ENCODE measurements at places on chromosomes 7 and 10. TPM values are rescaled to one million over a fixed set of nuclear protein-coding genes. Genes with fewer than 3 reads are reported as not detected.

MUC12 gene
- not detected for total RNA-seq

FOXP2 gene
- total RNA-seq = not detected

DNA sequence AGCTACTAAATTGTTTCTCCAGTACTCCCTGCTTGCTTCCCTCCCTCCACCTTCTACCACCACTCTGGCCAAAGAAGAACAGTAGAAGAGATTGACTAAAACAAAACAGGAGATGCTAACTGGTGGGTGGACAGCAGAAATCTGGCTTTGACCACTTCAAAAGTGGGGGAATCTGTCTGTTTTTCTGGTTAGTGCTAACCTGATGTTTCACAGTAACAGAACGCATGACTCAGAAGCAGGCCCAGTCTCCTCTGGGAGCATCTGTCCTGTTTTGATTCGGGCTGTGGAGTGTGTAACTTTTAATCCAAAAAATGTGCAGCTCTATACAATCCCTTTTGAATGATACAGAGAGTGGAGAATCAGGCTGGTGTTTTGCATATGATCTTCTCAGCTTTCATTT lies 32.7 kb upstream of the ZNF438 start:
- no peak for DNase-seq

DNA sequence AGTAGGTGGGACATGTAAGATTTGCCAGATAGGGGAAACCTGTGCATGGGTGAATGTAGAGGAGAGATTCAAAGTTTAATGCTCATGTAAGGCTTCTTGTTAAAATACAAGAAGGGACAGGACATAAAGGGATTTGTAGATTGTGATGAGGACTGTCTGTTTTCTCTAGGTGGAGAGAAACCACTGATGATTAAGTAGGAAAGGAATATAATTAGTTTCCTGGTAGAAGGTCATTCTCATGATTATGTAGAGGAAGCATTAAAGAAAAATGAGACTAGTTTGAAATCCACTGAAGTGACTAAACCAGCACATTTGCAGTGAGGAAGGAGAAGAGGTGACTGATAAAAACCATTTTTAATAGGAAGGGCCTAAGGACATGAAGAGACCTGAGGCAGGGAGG lies 19.6 kb upstream of the MACC1 start:
- no peak for DNase-seq
